CD8-positive, alpha-beta T cell (primary cell): ENCODE measurements at places on chromosomes 6 and 20.

- DNase-seq: no peak
These were observed 70.9 kb downstream of the SCAND1 start for GRCh38 chr20:35883336-35883777.

DNA sequence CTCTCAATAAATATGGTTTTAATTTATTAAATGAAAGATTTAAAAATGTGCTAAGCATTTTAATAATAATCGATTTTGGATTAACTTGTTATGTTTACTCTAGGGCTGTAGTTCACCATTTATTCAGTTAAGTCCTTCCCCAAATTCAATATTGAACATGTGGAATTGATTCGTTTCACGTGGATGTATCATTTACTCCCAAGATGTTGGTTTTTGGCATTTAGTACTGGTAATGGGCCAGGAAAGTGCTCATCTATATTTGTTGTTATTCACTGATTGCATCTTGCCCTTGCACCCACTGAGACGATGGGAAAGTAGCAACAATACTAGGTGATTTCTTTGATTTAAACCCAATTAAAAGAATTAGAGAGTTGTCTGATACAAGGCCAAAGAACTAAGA, 97.1 kb downstream of the ESR1 start:
- no peak for DNase-seq

DNA sequence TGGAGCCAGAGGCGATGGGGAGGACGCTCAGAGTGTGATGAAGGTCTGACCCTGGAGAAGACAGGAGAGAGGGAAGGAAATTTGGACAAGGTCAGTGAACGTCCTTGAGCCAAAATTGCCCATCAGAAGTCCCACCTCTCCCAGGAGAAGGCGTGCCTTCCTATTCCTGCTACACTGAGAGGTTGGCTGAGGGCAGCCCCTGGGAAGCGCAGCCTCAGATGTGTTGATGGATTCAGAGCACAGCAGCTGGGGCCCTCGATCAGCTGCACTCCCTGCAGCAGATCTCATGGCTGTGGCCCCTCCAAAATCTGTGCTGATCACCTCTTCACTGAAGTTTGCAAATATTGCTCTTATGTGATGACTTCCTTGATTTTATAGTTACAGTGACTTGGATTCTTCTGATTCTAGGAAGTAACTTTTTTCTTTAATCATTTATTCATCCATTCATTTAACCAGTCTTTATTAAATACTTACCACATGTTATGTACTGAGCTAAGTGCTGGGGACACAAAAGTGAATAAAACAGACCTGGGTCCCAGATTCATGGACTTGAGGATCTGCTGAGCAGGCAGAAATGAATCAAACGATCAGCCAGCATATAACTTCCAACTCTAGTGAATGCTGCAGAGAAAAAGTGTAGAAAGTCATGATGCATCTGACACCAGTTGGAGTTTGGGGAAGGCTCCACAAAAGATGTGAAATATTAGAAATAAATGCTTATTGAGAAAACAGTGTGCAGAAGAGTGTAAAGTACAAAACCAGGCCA, 69.6 kb upstream of the ARMC2 start:
- DNase-seq: no peak

GRCh38 chr20:53793783-53794383, 200.2 kb upstream of the ZNF217 start:
- DNase-seq: no peak

DNA sequence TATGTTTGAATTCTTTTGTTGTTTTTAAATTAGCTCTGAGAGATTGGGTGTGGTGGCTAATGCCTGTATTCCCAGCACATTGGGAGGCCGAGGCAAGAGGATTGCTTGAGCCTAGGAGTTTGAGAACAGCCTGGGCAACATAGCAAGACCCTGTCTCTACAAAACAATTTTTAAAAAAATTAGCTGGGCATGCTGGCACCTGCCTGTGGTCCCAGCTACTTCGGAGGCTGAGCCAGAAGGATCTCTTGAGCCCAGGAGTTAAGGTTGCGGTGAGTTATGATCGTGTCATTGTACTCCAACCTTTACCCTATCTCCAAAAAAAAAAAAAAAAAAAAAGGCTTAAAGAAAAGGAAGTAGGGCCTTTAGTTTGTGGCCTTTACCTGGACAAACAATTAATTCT, 22.9 kb downstream of the DHX35 start:
- DNase-seq: no peak

DNA sequence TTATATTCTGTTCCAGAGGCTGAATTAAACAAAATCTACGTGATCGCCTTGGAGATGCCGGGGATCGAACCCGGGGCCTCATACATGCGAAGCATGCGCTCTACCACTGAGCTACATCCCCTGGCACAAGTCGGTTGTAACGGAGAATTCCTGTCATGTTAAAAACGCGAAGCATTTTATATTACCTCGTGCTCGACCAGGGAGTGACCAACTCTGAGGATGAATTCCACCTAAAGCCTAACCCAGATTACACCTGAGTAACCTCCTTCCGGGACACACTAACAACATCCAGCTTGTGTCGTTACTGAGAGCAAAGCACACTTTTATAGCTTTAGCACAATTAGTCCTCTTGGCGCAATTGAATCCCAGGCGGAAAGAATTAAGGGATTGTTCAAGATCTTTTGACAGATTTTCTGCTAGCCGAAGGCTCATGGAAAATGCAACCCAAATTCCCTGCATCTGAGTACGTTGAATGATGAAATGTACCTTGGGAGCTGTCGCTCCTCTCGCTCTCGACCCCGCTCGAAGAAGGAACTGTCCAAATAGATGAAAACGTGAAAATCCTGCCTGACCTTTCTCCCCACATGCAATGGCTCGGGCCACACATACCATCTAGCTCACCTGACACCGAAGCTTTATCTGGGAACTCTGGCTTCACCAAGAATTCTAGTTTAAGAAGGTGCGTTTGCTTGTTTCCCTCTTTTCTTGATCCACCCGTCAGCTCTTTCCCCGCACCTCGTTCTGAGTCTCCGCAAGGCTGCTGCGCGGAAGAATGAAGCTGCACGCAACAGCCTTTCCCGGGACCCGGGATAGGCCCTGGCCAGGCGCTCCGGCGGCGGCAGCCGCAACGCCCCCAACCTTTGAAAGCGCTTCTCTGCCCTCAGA, 148.3 kb downstream of the GPX5 start:
- no peak for DNase-seq

- DNase-seq: no peak
These were observed 6.2 kb downstream of the TGM2 start for GRCh38 chr20:38158701-38159351.

DNA sequence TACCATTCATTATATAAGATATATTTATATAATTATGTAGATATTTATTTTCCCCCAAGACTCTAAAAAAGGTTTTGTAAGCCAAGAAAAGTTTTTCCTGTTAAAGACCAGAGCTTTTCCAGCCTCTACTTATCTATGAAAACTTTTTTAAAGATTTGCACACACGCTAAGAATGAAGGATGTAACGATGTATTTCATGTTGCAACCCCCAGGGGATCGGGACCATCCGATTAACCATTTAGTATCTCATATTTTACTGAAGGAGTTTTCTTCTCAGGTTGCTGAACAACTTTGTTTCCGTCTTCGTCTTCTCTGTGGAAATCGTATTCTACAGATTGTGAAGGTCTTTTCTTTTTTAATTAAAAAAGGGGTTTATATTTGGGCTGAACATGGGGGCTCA, 70.0 kb upstream of the SASH1 start:
- no peak for DNase-seq

DNA sequence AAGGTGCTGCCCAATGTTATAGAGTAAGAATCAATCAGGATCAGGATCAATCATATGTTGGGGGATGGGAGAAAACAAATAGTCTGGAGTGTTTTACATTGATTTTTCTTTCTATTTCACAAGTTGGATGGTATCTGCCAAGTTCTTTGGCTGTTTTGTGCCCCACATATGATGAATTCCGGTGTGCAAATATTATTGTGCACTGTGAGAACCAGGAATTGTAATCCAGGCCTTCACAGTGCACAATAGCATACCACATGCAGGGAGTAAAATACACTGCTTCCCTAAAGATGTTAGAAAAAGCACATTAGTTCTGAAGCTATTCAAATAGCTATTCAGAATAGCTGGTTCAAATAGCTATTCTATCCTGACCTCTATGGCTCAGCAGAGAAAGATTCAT, 133.7 kb downstream of the LCA5 start:
- DNase-seq: no peak

GRCh38 chr6:131103901-131104300, 31.4 kb upstream of the AKAP7 start:
- DNase-seq: no peak

GRCh38 chr6:118968416-118968815, 33.5 kb upstream of the MCM9 start:
- peak; percentile 17 for DNase-seq

DNA sequence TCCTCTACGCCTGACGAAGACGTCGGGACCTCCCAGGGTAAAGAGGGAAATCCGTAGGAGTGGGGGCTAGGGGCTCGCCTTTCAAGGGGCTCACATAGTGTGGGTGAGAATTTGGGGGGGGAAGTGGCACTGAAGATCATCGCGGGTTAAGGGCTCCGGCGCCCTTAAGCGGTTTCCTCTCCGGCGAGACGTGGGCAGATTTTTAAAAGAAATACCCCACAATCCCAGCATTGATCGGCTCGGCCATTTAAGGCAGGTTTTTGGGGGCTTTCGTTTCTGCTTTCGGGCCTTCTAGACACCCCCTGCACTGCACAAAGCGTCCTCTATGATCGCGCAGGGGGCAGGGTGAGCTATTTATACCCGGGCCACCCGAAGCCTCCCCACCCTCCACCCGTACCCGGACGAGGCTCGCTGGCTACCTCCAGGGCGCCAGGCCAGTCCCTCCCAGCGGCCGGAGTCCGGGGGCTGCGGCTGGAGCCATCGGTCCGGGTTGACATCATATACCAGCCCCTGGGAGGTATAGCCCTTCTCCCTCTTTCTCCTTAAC, 1.2 kb downstream of the NKX2-2 start:
- DNase-seq: no peak

GRCh38 chr20:17500271-17500670, 30.9 kb downstream of the BFSP1 start:
- DNase-seq: no peak

- no peak for DNase-seq
These were observed 17.4 kb upstream of the MPC1 start for GRCh38 chr6:166400181-166400580.

- no peak for DNase-seq
These were observed 69.4 kb upstream of the KCNG1 start for GRCh38 chr20:51092338-51092737.

DNA sequence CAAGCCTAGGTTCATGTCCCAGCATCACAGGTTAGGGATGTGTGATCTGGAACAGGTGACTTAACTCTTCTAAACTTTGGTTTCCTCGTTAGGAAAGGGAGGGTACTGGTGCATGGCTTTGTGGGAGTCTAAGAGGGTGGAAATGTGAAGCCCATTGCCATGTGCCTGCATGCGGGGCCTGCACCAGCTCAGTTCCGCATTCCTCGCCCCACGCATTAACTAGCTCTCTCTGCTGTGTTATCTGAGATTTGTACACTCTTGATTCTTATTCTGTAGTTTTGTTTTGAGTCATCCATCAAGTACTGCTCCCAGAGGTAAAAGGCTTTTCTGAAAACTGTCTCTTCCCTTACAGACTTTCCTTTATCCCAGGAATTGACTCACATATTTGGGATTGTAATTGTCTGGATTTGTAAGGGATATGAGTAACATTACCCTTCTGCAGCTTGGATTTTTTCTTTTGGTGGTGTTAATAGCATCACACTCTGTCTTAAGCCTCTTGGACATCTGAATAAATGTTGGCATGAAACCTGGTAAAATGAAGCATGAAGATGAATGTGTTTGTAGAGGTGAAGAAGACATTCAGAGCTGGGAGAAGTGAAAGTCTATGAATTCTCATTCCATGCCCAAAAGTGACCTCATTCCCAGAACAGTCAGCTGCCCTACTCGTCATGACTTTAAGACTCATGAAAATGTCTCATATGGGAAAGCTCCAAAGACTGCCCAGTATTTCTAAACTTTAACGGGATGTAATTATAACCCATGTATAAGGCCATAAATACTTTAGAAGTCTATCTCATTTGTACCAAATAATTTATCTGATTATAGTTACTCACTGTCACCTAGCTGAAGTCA, 357.3 kb downstream of the FOXA2 start:
- no peak for DNase-seq

- no peak for DNase-seq
These were observed 98.8 kb upstream of the CEP85L start for GRCh38 chr6:118750143-118750542.

DNA sequence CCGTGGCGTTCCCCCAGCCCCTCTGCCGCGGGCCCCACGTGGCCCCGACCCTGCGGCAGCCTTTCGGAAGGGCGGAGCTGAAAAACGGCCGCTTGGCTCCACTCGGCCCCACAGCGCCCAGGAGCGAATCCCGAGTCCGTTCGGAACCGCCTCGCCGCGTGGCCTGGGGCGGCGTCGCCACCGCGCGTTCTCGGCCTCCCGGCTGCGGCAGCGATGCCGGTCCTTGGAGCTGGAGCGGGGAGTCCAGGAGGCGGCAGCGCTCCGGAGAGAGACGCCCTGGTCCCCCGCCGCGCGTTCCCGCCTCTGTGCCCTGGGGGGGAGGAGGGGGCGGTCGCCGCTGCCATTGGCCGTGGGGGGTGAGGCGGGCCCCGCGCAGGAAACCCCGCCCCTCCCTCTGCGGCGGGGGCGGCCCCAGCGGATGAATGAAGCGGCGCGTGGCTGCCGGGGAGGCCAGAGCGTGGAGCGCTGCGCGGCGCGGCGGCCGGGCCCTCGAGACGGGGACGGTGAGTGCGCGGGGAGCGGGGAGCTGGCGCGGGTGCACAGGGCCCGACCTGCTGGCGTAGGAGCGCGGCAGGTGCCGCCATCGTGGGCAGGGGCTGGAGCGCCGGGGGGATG, at the start of gene SLCO4A1:
TSS of gene SLCO4A1 (plus strand) at position 453 of the 615 bp plus-strand sequence. CDS start 13,952 bp downstream, outside the sequence.
- DNase-seq: peak; percentile 57

DNA sequence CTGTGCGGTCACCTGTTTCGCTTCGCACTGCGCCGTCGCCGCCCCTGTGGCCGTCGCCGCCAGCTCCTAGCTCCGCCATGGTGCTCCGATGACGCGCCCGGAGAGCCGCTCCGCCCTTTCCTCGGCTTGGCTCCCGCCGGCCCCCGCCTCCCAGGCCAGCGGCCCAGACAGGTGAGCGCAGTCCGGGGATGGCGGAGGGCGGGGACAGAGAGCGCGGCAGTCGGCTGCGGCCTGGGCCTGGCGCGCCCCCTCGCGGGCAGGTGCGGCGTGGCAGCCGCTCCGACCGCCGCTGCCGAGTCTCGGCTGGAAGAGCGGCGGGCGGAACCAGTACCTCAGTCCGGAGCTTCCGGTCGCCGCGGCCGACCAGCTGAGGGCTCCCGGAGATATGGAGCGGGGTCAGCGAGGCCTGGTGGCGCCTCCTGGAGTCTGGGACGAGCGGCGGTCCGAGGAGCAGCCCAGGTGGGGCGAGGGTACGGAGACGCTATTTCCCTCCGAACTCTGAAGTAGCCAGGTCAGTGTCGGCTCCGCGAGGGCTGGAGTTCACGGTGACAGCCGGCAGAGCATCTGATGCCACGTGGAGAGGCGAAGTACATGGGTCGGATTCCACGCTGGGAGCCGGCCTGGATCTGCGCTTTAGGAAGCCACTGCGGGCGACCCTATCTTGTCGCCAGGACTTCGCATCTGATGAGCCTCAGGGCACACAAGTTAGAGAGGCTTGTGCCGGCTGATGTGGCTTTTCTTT, at the start of gene MAP7:
TSS of gene MAP7 (minus strand) at position 93 of the 742 bp plus-strand sequence. CDS start at position 79, 14 bp downstream.
- DNase-seq: peak; percentile 79

GRCh38 chr6:132314432-132314831, 86.8 kb downstream of the MOXD1 start:
- no peak for DNase-seq
